ENCODE measurements at places on chromosomes 12 and 14.

DNA sequence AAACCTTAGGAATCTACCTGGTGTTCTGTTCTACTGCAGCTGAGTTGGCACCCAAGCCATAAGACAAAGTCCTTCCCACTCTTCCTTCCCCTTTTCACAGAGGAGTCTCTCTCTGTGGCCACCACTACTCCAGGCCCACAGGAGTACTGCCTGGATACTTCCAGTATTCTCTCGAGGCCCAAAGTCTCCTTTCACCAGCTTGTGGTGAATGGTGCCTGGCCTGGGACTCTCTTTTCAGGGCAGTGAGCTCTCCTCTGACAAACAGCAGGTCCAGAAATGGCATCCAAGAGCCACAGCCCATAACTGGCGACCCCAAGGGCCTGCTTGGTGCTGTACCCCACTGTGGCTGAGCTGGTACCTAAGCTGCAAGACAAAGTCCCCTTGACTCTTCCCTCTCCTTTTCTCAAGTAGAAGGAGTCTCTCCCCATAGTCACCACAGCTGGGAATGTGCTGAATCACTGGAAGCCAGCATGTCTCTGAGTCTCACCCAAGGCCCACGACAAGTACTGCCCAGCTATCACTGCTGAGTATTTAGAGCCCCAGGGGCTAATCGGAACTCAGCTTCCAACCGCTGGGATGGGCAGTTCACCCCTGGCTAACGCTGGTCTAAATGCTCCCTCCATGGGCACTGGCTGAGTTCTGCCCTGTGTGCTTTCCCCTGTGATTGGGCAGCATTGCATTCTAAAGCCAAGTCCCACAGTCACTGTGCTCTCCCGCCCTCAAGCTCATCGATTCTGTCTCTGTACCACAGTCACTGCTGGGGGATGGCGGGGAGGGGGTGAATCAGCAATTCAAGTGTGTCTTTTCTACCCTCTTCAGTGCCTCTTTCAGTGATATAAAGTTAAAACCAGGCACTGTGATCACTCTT is 6.1 kb downstream of the A2ML1 start:
- no peak for DNase-seq

DNA sequence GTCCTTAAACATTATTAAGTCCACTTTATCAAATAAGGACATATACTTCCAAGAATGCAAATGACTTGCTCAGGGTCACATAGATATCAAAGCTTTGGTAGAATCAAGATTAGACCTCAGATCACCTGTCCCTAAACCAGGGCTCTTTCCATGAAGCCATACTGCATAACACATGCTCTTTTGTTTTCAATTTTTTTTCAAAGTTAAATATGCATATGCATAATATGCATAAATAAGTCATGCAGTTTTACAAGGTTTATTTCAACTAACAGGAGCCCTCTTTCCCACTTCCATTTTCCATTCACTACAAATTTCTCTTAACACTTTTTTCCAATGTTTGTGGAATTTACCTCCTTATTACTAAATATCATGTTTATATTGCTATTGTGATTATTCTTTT is 53.1 kb downstream of the SIX1 start:
- no peak for DNase-seq

DNA sequence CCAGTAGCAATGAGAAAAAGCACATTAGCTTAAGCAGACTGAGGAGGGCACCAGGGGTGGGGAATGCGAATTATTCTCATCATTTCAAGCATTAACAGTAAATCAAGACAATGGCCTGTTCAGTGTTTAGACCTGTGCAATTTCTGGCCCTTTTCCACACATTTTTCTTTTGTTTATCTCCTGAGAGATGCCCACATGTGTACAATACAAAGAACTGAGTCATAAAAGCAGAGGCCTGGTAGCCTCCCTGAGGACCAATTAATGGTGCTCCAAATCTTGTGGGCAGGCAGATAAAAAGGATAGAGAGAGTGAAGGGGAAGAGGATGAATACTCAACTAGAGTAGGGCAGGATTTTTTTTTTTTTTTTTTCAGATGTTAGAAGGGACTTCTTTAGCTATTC is 480.8 kb downstream of the RERGL start:
- no peak for DNase-seq

- DNase-seq: no peak
These were observed 120.7 kb upstream of the PTPRB start for GRCh38 chr12:70757830-70758493.

- DNase-seq: no peak
These were observed 3.2 kb downstream of the METTL25 start for GRCh38 chr12:82361461-82361915.

GRCh38 chr14:68589447-68590200 is 203.2 kb downstream of the ZFP36L1 start:
- DNase-seq: no peak

GRCh38 chr12:16076970-16077522 is 165.9 kb downstream of the DERA start:
- DNase-seq: no peak

- no peak for DNase-seq
These were observed 20.0 kb upstream of the CLEC2D start for GRCh38 chr12:9649532-9649940.

GRCh38 chr12:109767991-109768900 is 54.6 kb downstream of the FAM222A start:
- no peak for DNase-seq

- DNase-seq: no peak
These were observed 198.7 kb upstream of the DCN start for GRCh38 chr12:91381309-91381804.

DNA sequence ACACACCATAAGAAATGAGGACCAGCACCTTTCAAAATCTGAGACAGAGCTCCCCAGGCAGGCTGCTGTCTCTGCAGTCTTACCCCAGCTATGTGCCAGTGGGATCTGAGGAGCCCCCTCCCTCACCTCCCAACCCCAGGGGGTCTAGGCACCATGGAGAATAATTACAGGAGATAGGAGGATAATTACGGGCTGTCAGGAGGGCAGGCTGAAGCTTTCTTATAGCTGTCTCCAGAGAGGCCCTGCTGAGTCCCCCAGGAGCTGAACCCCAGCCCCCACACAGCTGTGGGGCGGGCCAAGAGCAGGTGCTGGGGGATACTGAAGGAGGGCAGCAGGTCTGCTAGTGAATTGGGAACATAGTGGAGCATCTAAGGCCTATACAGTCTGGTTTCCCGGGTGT is 6.8 kb downstream of the CPNE6 start:
- DNase-seq: no peak

GRCh38 chr12:84910549-84911241 is 1.9 kb downstream of the SLC6A15 start:
- DNase-seq: no peak

DNA sequence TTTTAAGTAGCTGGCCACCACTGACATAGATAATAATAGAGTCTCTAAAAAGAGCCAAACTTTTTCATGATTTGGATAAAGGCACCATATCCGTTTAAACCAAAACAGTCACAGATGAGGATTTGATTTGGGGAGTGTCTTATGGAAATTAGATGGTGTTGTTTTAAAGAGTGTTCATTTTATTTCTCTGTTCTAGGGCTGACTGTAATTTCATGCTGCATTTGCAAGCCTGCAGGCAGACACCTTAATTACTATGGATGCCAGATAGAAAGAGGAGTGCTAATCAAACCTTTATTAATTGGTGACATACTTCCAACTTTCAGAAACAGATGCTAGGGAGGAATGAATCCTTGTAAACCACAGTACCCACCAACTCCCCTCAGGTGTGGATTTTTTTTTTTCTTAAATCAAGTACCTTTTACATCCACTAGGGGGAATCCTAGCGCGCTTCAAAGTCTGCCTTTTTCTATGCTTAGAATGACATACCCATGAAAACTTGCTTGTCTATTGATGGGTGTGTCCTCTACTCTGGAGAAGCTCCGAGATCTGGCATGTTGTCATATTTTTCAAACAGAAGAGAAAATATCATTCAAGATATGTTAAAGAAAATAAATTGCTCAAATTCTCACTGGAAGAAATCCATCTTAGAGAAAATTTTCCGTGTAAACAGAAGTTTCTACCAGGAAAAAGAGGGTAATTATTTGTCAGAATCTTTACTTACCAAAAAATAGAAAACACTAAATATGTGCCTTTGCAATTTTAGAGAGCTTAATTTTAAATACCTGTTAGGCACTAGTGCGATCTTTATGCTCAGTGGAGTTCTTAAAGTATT is 14.2 kb upstream of the PLXNC1 start:
- no peak for DNase-seq

DNA sequence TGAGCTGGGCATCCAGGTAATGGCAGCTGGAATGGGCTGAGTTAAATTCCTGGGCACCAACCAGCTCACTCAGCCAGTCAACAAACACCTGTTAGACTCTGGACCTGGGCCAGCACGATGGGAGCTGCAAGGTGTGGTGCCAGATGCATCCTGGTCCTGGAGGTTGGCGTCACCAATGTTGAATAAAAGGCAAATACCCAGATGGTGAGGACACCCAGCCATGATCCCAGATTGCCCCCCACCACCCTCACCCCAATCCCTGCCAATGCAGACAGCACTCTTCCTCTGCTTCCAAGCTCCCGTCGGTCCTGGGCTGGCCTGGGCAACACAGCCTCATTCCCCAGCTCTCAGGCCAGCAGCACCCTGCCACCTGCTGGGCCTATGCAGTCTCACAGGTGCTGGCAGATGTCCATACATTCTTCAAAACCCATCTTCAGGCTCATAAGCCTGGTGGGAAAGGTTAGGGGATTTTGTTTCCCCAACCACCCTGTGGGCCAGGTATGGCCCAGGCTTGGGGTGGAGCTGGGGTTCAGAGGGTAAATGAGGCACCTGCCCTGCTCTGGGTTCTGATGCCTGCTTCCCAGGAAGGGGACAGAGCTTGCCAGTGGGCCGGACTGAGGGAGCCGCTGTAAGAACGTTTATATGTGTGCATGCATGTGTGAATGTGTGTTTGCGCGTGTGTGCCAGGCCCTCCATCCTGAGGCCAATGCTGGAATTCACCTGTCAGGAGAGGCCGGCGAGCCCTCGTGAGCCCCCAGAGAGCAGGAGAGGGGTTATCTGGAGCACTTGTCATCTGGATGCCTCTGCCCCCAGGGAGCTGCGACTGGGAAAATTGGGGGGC is 58.0 kb downstream of the LGMN start:
- DNase-seq: no peak

- no peak for DNase-seq
These were observed 49.9 kb downstream of the ALX1 start for GRCh38 chr12:85329913-85330312.

All from central memory CD8-positive, alpha-beta T cell (primary cell).